ENCODE measurements at places on chromosomes 6 and 20.

DNA sequence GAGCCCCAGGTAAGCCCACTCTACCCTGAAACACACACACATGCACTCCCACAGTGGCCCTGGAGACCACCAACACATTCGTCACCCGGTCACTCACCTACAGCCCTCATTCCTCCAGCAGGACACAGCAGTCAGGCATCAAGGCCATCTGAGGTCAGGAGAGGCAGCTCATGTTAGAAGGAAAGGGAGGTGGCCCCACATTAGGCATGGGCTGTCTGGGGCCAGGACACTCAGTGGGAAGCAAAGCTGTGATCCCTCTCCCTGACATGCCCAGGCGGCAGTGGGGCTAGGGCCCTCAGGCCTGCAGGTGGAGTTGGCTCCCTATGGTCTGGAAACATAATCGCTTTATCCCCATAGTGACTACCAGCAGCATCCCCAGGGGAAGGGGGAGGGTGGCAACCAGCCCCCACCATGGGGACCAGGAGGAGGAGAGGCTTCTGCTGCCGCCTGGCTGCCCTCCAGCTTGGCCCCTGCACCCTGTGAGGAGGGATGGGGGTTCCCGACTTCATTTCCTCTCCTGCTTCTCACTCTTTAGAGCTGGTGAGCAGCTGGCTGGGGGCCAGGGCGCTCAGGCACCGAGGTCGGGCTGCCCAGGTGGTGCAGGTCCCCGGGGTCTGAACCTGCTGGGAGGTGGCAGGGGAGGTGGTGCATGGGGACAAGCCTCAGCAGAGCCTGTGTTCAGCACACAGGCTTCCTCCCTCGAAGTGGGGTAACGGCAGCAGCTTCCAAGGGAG is 76.6 kb upstream of the CST7 start:
- DNase-seq, result no peak

DNA sequence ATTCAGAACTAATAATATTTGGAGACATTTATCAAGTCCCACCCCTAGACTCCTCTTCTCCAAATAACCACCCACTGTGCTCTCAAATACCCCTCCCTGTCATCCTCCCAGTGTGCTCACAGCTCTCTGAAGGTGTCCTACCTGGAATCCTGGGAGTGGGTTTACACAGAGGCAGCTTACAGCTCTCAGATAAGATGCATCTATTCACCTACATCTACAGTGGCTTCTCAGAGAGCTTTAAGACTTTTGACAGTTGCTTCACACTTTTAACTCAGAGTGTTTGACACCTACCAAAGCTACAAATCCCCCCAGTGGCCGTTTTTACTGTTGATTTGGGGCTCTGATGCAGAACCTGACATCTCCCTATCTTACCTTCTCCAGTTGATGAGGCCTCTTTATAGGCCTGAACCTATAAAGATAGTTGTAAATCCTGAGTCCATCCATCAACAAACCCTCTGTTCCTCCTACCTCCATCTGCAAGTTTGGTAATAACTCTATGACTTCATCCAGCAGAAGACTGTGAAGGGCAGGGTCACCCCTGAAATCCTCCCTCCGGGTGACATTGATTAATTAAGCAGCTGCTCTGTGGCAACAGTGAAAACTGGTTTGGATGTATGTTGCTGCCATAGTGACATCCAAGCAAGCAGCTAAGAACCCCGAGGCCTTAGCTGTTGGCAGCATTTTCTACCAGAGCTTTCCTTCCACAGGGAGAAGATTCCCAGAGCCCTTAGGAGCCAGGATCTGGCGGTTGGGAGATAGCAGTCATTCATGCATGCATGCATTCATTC is 226.1 kb upstream of the RREB1 start:
- peak; percentile 56 for DNase-seq

- DNase-seq, result no peak
These were observed 33.7 kb downstream of the PKIG start for GRCh38 chr20:44615876-44616603.

- DNase-seq, result peak; percentile 27
These were observed 171.5 kb downstream of the QKI start for GRCh38 chr6:163585932-163586437.

GRCh38 chr20:2212456-2213015 is 83.3 kb upstream of the TGM3 start:
- no peak for DNase-seq

- no peak for DNase-seq
These were observed 56.2 kb downstream of the GFOD1 start for GRCh38 chr6:13431059-13431656.

GRCh38 chr20:17377231-17377630 is 150.4 kb downstream of the PCSK2 start:
- DNase-seq, result no peak

GRCh38 chr20:63309261-63310071 is 16.5 kb downstream of the COL20A1 start:
- peak; percentile 25 for DNase-seq

- no peak for DNase-seq
These were observed 11.4 kb upstream of the PARD6B start for GRCh38 chr20:50720026-50720425.

GRCh38 chr6:123804787-123805540 is 1.3 kb downstream of the NKAIN2 start:
- DNase-seq, result no peak

GRCh38 chr20:1467082-1467354 is 369 bp upstream of the NSFL1C start:
- DNase-seq, result no peak

Measured in mesendoderm (in vitro differentiated cells).